ENCODE measurements at places on chromosomes 16 and 17. TPM values are rescaled to one million over a fixed set of nuclear protein-coding genes. Genes with fewer than 3 reads are reported as not detected.

DNA sequence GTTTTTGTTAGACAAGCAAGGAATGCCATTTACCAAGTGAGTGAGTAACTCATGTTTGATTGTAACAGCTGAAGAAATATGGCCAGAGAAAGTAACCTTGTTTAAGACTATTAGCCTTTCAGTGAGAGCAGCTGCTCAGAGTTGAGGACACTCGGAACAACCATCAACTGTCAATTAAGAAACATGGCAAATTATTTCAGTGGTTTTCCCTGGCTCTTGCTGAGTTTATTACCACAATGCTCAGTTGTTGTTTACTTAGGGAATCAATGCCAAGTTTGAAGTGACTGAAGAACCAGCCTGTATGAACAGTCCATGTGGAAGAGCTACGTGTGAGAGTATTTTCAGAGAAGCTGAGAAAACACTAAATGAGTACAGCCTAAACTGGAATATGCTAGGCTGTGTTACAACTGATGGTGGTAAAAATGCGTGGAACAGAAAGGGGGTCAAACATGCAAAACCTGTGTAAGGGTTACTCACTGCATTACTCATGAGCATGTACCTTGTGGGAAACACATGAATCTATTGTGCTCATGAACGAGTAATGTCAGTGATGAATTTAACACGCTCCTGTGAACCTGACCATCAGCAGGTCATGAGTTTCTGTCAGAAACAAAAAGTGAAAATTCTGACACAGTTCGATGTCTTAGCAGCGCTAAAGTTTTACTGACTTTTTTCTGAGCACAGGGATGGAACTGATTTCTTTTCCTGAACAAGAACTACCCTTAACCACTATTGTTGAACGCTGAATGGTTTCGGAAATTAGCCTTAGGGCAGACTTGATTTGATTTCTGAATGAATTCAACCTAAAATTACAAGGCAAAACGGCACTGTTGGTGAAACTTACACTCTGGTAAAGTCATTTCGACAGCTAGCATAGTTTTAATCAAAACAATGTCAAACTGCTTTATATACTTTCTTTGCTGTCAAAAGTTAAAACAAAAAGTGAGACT is 33.5 kb downstream of the GNA13 start:
- DNase-seq: no peak

DNA sequence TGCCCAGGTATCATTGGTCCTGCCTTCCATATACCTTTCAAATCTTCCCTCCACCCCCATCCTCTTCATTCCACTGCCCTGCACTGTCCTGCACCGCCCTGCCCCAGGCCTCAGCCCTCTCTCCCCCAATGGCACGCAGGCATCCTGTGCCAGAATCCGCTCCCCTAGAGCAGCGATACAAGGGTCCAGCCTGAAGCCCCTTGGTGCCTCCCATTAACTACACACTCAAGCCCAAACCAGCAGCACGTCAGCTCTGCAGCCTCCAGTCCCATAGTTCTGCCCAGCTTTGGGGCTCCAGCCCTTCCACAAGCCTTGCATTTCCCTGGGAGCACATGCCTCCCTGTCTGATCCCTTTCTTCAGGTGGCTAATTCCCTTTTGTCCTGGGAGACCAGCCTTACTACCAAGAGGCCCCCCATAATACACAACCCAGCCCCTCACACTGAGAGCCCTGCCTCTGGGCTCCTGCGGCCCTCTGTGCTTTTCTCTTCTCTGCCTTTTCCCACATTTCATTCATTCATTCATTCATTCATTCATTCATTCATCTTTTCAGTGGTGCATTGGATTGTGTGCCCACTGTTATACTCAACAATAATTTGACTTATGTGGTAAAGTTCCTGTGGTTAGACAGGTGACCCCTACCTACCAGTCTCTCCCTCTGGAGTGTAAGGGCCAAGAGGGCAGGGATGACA is 26.8 kb upstream of the DLX3 start:
- DNase-seq: no peak

GRCh38 chr17:57166803-57167202 is 81.8 kb downstream of the AKAP1 start:
- peak; percentile 11 for DNase-seq

DNA sequence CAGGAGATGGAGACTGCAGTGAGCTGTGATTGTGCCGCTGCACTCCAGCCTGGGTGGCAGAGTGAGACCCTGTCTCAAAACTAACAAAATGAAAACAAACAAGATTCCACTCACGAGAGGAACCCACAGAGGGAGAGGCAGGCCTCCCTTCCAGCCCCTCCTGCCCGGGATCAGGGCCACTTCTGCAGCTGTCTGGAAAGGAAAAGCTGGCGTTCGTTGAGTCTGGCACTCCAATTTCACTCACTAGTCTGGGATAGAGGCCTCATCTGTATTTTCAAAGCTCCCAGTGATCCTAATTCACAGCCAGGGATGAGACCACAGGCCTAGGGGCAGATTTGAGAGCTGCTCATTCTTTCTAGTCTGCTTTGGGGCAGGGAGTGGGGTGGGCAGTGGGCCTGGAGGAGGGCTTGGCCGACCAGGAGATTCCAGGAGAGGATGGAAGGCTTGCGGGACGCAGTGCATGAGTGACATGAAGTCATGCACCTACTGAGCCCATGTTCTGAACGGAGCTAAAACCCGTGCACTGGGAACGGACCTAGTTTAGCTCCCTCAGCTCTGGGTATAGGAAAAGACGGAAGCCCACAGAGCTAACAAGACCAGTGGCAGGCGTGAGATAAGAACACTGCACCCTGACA is 54.0 kb downstream of the COTL1 start:
- no peak for DNase-seq

IL32 gene
- polyA plus RNA-seq: 29.6 TPM

GRCh38 chr16:88380619-88381018 is 2.1 kb upstream of the ZNF469 start:
- no peak for DNase-seq

DNA sequence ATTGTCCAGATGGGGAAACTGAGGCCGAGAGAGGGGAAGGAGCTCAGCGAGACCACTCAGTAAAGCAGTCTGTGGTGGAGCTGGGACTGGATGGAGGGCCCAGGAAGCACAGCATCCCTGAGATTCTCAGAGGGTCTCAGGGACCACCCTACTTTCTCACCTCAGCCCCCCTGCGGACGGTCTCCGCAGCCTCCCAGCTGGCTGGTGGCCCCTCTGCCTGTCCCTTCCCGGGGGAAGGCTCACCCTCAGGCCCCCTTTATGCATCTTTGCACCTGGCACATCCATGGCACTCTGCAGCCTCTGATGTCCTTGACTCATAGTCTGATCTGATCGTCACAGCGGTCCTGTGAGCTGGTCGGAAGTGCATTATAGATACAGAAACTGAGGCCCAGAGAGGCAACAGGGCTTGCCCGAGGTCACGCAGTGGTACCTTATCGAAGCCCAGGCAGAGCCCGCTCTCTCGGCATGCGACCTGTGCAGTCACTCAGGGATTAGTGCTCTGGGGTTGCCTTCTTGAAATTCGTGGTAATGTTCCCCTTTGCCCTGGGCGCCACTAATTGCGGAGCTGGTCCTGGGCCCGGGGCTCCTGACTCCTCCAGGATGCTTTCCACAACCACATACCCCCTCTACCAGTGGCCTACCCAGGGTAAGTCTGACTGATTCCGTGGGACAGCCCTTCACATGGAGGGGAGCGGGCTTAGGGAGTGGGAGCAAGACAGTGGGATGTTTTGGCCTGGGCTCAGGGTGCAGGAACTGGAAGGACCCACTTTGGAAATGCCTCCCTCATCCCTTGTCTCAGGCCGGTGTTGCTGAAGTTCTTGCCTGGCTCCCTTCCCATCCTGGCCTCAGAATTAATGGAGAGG is 24.4 kb downstream of the RAB11FIP4 start:
- DNase-seq: no peak

GRCh38 chr17:1937461-1937860 is 87.7 kb downstream of the RTN4RL1 start:
- DNase-seq: no peak

C16orf82 gene
- not detected for polyA plus RNA-seq

DNA sequence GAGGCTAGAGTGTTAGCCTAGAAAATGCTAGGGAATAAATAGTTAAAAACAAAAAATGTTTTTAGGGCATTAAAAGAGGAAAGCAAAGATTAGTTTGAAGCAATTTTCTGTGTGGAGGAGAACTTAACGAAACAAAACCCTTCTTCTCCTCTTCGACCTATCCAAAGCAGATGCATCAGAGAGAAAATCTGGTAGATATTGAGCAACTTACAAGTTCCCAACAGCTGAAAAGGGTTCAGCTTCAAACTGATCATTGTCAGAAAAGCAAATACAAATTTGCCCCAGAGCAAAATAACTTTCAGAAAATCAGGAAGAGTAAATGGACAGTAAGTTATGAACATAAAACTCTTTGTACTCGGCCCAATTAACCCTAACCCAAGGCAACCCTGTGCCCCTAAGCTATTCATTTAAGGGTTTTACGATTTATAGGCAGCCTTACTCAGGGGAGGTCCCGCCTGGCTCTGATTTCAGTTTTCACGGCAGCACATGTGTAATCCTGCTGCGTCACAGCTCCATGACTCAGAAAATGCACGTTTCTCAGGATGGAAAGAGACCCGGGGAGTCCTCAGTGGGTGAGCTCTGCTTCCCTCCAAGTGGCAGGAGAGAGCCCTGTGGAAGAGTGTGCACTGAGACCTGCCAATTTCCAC is 405.7 kb upstream of the SALL1 start:
- no peak for DNase-seq

PIK3R5 gene
- 0.90 TPM for polyA plus RNA-seq

DNA sequence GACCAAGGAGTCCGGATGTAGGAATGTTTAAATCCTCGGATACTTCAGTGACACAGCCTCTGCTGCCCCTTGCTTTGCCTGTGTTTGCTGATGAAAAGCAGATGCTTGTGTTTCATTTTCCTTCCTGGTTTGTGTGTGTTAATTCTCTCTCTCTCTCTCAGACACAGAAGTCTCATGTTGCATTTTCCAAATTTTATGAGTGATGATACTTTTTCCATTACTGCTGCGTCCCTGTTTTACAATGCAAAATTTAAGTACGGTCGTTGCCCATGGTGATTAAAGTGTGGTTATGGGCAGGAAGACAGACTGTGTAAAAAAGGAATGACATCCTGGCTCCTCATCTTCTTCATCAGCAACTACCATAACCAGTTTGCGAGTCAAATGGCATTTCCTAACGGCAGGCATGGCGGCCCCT is 5.7 kb downstream of the RMI2 start:
- peak; percentile 60 for DNase-seq

DNA sequence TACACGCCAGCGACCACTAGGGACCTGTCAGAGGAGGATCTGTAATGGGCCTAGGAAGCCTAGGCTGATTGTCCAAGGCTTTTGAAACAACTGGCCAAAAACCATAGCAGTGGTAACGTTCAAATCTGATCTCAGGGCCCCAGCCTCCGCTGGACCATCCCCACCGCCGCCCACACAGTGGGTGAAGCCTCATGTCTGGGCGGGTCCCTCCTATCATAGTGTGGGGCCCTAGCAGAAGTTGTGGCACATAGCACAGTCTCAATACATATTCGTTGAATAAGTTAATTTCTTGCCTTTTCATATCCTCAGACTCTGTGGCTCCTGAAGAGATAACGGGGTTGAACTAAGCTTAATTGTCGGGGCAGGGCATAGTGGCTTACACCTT is 818 bp downstream of the DPH1 start:
- DNase-seq: no peak

DNA sequence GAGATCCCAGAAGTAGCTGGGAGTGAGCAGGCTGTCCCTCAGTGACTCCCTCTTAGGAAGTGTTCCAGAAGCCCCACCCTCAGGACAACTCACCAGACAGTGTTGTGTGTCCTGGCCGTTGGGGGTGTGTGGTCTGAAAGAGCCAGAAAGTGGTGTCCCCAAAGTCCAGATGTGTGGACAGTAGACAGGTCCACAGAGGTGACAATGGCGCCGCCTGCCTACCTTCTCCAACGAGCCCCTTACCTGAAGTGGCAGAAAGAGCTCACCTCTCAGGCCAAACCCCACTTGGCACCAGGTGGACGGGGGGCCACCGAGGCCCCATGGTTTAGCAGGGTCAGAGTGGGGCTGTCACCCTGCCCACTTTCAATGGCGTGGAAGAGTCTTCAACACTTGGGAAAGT is 19.9 kb downstream of the C17orf100 start:
- no peak for DNase-seq

- DNase-seq: no peak
Measured at GRCh38 chr17:7233701-7234082, 625 bp downstream of the DVL2 start.

DNA sequence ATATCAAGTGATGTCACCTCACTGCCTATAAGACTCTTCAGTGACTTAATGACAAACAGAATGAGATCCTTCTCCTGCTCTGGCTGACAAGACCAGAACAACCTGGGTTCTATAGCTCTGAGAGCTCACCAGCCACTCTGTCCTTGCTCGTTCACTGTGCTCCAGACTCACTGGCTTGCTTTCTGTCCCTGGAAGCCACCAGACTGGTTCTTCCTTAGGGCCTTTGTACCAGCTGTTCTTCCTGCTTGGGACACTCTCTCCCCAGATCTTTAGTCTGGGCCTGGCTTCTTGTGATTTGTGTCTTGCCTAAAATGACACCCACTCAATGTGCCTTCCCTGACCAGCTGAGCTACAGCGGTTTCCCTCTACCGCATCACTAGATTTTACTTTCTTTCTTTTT is 76.1 kb downstream of the FTO start:
- DNase-seq: no peak

- no peak for DNase-seq
Measured at GRCh38 chr17:69093279-69093789, 32.6 kb upstream of the ABCA9 start.

DNA sequence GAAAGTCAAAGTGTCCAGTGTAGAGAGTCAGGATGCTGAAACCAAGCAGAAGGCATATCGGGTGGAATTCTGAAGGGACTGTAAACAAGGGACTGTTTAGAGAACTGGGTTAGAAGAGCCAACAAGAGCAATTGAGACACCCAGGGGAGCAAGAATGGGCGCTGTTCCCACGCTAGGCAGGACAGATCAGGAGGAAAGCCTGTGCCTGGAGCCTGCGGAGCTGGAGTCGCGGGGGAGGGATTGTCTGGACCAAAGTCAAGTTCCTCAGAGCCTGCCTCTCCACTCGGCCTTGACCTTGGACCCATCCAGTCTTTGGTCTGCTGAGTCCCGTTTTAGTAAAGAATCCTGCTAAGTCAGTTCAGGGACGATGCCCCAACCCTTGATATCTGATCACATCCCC is 14.7 kb upstream of the KLHL36 start:
- no peak for DNase-seq

TMC6 gene
- 26.2 TPM for polyA plus RNA-seq

DNA sequence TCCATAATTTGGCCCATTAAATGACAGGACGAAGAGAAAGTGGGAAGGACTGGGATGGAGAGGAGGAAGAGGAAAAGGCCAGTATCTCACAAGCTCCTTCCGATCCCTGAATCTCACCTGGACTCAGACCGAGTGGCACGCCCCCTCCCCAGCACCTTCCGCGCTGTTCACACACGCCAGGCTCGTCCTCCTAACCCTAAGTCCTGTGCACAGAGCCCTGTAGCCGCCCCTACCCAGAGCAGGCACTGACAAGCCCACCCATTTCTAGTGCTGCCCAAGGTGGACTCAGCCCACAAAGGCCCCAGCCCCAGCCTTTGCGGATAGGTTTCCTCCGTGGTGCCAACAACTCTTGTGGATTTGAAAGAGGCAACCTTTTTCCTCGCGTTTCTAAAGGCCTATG is 9.2 kb downstream of the HS3ST3B1 start:
- no peak for DNase-seq
